NCI-H2029 (cell line): ENCODE measurements at places on chromosomes 11 and 22.

GRCh38 chr11:122235615-122236014 is 119.6 kb upstream of the BLID start:
- no peak for DNase-seq

DNA sequence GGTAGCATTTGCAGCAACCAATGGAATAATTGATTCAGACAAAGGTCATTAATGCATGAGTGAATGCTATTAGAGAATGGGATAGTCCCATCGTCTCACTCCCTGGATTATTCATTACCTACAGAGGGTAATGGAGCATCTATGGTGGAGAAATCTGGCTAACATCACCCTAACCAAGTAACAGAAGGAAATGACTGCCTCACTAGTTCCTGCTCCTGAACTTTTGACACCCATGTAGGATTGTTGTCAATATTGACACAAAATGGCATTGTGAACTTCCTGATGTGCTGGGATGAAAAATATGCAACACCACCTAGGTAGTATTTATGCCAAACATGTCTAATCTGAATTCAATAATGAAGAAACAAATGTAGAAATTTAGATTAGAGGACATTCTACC is 44.0 kb upstream of the KIRREL3 start:
- DNase-seq, result no peak

DNA sequence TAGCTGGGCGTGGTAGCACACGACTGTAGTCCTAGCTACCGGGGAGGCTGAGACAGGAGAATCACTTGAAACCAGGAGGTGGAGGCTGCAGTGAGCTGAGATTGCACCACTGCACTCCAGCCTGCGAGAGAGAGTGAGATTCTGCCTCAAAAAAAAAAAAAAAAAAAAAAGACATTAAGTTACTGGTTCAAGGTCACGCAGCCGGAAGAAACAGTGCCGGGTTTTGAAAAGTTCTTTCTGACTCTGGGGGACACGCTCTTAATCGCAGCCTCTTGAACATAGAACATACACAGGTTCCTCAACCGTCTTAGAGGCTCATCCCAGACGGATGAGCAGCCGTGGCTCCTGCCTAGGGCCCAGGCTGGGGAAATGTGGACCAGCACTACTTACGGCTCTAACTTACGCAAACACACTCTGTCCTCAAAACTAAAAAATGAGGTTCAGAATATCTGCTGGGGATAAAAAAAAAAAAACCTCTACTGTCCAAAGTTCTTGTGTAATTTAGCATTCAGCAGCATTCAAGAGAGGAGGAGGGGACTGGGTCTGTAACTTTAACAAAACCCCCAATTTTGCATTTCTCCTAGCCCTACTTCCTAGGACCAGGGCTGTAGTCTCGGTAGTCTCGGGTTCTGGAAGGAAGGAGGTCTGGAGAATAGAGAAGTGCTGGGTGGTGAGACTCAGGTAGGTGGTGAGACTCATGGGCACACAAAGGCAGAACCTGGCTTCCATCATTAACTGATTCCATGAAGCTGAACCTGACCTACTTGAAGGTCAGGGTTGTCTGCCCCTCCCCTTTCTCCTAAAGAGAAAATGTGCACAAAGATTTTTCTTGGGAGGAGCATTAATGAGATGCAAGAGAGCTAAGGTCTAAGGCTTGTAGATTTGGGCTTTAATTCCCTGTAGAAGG is 6.0 kb downstream of the SPTBN2 start:
- DNase-seq, result no peak

DNA sequence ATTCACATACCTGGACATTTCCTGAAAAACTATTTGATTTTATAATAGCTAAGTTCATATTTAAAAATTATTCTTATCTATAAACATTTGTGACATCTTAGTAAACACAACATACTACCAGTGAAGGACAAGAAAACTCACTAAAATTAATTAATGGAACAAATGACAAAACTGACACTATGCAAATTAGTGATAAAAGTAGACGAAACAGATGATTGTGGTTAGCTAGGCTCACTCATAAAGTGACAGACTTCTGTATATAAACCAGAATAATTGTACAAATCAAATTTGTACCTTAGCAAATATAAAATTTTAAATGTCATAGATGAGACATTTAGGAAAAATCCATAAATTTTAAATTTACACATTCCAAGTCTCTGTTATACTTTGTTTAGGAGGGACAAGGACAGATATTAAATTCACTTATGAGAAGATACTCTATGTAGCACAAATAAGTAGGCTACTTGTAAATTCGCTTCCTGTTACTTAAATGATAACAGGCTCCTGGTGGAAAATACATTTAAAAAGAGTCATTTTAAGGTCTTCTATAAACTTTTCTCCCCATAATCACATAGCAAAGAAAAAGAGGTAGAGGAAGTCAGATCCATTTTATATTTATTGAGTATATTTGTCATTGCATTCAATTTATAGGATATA is 81.2 kb downstream of the KIF18A start:
- DNase-seq, result no peak

- no peak for DNase-seq
Observed at GRCh38 chr22:23622634-23623033, 9.5 kb downstream of the DRICH1 start.

GRCh38 chr11:26665036-26665435 is 56.8 kb downstream of the SLC5A12 start:
- no peak for DNase-seq

DNA sequence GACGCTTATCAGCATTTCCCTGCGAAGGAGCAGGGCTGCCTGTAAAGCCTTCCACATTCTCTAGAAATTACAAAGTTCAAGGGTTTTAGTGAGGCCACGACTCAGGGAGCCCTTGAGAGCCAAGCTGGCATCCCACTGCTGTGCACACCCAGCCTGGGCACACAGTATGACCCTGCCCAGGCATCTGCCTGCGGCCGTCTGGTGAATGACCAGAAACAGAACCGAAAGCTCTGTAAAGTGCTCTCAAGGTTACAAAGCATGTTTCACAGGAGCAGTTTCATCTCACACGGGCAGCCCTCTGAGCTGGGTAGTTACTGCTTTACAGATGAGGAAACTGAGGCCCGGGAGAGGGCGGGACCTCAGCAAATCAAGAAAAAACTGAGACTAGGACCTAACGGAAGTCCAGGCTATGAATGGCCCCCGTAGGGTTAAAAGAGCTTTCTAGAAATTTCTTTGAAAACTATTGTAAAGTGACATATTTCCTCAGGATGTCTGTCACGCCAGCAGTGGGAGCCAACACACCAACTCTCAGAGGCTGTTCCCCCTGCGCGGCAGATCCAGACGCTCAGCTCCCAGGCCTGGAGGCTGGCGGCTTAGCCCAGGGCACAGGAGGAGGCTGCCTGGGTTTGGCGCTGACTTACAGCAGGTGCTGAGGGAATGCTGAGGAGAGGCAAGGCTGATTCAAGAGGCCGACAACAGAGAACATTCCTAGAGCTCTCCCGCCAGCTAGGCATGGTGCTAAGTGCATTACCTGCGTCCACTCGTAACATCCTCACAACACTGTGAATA is 7.7 kb upstream of the TCF20 start:
- no peak for DNase-seq

- DNase-seq, result no peak
Observed at GRCh38 chr11:113947994-113948393, 26.9 kb upstream of the HTR3A start.

GRCh38 chr11:337711-338110 is 17.1 kb upstream of the IFITM3 start:
- no peak for DNase-seq

GRCh38 chr22:43992331-43992821 is 31.7 kb upstream of the PARVB start:
- no peak for DNase-seq
